BJ (cell line): ENCODE measurements at places on chromosomes 12 and 14.
A peak's percentile ranks its signal among the peaks of the same experiment; 100 is the strongest.

- DNase-seq: no peak
These were observed 7.6 kb downstream of the EVL start for GRCh38 chr14:100072783-100073346.

DNA sequence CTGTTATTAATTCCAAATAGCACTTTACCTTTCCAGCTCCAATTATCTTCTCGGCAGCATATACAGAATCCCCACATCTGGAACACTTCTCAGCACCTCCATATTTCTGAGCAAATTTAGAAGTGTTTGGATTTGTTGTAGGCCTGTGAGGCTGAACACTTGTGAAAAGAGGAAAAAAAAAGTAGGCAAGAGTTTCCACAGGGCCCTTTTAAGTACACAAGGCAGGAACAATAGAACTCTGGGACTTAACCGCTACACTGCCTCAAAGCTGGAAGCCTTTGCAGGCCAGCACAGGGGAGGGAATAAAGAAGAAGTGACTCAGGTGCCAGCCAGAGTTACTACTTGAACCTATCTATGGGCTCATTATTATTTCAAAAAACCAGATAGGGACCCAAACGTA lies 18.6 kb downstream of the CSRP2 start:
- DNase-seq: no peak

- DNase-seq: no peak
These were observed 10.5 kb downstream of the ARHGEF25 start for GRCh38 chr12:57621497-57622292.

DNA sequence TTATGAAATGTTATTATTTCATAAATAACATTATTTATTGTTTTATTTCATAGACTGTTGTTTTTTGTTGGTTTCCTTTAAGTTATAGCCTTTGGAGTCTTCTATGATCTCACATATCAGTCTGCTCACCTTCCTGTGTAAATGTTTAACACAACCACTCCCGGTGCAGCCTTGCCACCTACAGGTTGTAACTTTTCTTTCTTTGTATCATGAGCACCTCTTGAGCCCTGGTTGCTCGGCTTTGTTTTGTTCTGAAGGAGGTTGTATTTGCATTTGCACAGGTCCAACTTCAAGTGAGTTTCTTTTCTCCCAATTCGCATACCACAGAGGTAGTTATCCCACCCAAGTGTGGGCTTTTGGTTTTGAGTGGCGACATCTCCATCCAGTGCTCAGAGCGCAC lies 121.4 kb downstream of the SLC15A4 start:
- no peak for DNase-seq

DNA sequence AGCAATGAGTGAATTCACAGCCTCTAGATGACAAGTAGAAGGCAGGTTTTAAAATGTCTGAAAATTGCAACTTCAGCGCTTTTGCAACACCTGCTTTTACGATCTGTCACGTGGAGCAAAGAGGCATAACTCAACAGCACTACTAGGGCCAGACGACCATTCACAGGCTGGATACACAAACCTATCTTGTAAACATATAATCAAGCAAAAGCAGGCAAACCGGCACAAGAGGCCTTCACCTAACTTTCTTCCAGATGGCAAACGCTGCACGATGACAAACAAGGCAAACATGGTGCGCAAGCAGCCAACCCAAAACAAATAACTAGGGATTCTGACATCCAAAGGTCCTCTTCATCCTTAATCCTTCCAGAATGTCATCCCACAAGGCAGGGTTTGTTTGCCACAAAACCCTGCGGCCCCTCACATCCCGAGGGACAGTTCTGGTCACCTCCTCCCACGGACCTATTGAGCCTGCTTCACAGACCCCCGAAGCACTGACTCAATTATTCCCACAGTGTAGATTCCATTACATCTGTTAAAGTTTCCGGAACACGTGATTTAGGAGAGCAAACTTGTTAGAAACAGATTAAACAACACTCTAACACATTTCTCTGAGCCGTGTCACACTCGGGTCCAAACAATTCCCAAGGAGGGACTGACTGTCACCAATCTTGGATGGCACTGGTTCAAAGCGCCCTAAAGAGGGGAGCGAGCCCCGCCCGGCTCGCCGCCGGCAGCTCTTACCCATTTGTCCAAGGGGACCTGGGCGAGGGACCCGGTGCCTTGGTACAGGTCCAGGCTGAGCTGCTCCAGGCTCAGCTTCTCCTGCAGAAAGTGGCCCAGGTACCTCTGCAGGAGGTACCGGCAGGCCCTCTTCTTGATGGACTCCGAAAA lies 823 bp downstream of the ATG2B start:
- no peak for DNase-seq

DNA sequence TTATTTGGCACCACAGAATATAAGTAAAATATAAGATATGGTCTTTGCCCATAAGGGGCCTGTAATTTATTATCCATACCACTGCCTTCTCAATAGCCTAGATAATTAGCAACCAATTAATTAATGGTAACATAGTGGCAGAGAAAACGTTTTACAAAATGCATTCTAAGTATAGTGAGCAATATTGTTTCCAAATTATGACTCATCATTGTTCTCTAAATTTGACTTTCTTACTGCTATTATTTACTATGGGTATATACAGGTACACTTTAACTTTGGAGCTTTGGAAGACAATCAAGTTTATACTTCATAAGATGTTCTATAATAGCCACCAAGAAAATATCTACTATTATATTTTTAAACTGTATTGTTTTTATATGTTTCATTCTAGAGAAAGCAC lies 26.7 kb downstream of the DCP1B start:
- DNase-seq: no peak

GRCh38 chr14:71764701-71765382 lies 167.4 kb upstream of the RGS6 start:
- DNase-seq: no peak

- DNase-seq: no peak
These were observed 2.8 kb upstream of the AAAS start for GRCh38 chr12:53324113-53324778.

GRCh38 chr12:111404362-111405148 lies 1.2 kb upstream of the SH2B3 start:
- DNase-seq: no peak

DNA sequence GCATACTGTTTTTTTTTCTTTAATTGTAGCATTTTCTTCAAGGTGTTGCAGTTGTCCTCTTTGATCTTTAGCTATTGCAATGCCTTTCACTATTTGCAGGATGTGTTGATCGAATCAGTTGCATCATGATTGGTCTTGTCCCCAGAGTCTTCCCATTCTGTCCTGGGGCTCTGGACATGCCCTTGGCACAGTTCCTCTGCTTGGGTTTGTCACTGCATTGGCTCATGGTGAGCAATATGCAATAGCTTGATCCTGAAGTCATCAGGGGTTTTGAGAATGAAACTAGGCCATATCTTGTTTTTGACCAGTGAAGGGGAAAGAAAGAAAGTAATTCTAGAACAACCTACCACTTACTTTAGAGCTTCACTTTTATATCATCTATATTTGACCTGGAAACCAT lies 281.5 kb downstream of the TMEM117 start:
- no peak for DNase-seq

DNA sequence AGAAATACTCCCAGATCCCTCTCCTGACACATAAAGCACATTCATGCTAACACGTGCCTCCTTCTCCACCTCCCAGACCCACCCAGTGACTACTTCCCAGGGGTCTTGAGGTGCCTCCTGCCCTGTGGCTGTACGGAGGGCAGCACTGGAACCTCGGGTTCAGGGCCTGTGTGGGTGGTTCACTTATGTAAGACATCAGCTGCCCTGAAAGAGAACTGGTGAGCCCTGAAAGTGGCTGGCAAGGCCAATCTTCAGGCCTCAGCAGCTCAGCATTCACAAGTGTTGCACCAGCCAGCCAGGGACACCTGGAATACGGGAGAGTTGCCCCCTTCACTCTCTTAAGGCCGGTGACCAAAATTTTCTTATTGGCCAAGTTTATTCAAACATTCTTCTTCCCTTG lies 38.9 kb upstream of the NTF3 start:
- no peak for DNase-seq

- no peak for DNase-seq
These were observed 554 bp upstream of the TSPAN31 start for GRCh38 chr12:57744194-57744776.

DNA sequence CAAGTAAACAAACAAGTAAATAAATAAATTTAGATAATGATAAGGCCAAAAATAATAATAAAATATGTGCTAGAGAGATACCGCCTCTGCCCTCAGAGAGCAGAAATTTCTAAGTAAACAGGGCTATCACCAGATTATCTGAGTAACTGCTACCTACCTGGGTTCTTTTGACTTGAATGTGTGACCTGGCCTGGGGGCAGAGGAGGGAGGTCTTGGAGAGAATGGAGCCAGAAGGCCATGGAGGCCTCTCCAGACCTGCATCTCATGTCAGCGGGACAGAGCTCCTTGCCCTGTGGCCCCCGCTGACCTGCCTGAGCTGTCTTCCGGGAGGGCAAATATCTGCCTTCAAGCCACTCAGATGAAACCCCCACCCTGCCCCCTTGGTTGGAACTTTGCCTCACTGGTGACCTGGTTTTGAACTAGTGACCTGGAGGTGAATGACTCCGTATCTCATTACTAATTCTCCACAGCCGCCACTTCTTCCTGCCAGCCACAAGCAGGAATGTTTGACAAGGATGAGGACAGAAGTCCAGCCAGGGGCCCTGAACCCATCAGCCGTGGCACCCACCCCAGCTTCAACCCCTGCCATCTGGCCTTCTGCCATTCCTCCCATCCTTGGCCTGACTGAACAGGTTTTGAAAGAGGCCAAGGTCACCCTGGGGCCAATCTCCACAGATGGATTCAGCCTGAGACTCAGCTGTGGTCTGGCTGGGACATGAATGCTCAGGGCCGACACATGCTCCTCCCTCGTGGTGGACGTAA lies 86.8 kb upstream of the PARP11 start:
- DNase-seq: no peak

DNA sequence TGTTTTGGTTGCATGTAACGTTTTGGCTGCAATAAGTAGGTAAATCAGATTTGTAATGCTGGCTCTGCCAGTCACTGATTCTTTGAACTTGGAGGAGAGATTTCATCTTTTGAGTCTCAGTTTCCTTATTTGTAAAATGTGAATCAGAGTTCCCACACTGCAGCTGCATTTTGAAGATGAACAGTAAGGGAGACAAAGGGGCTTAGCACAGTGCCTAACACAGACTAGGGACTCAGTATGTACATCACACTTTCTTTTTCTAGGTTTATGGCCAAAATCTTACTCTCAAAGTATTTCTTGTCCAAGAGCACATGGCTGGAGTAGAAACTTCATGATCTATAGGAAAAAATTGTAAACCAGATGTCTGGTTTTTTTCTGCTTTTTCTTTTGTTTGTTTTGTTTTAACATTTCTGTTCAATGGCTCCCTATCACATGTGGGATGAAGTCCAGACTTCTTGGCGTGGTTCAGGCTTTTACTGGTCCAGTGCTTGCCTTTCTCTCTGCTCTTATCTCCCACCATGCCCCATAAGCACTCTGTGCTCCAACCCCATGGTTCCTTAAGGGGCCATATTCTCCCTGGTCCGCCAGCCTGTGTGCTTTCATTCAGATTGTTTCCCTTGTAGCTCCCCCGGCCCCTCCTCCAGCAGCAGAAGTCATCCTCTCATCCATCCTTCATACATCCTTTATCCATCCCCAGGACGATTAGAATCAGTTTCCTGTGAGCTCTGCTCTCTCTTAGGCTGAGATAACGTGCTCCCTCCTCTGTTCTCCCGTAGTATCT lies 58.0 kb downstream of the SYNE2 start:
- no peak for DNase-seq

DNA sequence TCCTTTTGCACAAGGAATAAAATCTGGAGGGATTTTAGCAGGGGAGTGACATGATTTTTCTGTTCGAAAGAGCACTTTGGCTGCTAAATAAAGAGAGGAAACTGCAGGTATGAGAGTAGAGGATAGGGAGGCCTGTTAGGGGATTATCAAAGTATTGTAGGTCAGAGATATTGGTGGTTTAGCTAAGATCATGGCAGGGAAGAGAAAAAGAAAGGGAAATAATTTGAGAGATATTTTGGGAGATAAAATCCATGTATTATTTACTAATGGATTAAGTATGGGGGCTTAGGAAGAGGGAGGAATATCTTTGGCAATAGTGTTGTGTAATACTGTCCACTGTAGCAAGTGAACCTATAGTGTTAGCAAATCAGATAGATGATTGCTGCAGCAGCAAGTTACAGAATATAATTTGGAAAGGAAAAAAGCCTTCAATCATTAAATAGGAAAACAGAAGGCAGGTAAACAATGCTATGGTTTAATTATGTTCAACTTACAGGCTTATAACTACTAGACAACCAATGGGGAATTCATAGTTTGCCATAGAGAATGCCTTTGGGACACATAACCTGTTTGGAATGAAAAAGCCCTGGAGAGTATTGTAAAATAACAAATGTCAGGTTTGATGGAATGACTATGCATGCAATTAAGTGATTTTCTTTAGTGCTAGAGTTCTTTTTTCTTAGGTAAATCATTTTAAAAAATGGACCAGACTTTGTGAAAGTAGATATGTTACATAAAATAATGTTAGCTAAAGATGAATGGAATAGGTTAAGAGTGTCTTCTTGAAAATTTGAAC lies 50.5 kb downstream of the ADIPOR2 start:
- DNase-seq: no peak

GRCh38 chr14:76976240-76977005 lies 52.1 kb downstream of the IRF2BPL start:
- DNase-seq: no peak

- DNase-seq: peak; percentile 9
These were observed at the start of gene TMEM117 for GRCh38 chr12:43835656-43836474. TMEM117 (plus strand) TSS chr12:43836081.

GRCh38 chr12:103715494-103715893 lies 125.5 kb downstream of the NT5DC3 start:
- no peak for DNase-seq

DNA sequence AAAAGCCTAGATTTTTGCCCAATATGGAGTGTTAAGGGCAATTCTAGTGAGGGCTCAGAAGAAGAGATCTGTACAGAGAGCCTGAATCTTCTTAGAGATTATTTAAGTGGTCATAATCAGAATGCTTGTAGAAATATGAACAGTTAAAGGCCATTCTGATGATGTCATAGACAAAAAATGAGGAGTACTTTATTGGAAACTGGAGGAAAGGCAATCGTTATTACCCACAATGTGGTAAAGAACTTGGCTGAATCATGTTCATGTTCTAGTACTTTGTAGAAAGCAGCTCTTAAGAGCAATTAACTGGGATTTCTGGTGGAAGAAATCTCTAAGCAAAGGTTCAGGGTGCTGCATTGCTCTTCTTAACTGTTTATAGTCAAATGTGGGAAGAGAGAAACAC lies 36.4 kb upstream of the SYT10 start:
- no peak for DNase-seq
